ENCODE measurements at places on chromosomes 12 and 14.

DNA sequence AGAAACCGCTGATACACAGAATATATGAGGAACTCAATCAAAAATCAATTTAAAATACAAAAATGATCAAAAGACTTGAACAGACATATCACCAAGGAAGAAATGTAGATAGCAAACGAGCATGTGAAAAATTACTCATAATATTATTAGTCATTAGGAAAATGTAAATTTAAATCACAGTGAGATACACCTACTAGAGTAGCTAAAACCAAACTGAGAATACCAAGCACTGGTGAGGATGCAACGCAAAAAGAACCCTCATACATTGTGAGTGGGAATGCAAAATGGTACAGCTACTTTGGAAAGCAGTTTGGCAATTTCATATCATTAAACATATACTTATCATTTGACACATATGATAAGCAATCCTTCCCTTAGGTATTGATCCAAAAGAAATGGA is 101.1 kb upstream of the ST8SIA1 start:
- DNase-seq = no peak

DNA sequence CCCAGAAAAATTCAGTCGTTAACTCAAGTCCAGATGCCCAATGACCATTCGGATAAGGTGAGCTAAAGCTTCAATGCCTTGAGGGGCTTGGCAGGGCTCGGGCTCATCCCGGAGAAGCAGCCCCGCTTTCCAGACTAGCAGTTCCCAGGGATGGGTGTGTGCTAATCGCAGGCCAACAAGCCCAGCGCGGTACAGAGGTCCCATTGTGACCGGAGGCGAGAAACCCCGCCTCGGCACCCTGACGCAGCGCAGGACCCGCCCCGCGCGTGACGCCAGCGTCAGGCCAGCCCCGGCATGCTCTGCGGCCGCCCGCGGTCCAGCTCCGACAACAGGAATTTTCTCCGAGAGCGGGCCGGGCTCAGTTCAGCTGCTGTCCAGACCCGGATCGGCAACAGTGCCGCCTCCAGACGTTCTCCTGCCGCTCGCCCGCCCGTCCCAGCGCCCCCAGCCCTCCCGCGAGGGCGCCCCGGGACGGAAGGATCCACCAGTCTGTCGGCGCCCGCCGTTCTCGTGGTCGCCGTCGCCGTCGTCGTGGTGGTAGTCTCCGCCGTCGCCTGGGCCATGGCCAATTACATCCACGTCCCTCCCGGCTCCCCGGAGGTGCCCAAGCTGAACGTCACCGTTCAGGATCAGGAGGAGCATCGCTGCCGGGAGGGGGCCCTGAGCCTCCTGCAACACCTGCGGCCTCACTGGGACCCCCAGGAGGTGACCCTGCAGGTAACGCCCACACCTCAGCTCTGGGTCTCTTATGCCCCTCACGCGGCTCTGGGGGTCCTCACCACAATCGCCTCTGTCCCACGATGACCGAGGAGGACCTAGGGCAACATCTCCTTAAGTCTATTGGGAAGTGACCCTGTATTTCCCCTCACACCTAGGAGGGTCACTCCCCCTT is at the start of gene ETNK1:
Gene ETNK1, plus strand, starts transcription at position 302 of the 892 bp plus-strand sequence. Its CDS starts 260 bp downstream, at position 562.
- peak; percentile 89 for DNase-seq

GRCh38 chr14:101737414-101738339 is 23.8 kb upstream of the PPP2R5C start:
- DNase-seq = peak; percentile 47

- no peak for DNase-seq
These were observed 583.5 kb upstream of the TBX3 start for GRCh38 chr12:115267464-115267863.
